ENCODE measurements at places on chromosomes 5 and 9.
A peak's percentile ranks its signal among the peaks of the same experiment; 100 is the strongest.

DNA sequence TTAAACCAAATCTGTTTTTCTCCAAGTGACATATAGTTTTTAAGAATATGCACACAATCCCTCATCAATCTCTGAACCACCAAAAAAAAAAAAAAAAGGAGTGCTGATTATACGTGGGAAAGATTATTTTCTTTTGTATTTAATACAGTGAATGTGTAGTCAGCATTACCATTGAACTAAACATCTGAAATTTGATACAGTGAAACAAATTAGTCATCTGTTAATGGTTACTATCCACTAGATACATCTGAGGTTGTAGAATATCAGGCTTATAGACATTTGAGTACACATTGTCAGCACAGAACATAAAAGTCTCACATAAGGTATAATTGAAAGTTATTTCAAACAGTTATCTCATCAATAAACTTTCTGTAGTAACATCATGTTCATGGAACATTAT is 87.0 kb downstream of the SLF1 start:
- DNase-seq = no peak

DNA sequence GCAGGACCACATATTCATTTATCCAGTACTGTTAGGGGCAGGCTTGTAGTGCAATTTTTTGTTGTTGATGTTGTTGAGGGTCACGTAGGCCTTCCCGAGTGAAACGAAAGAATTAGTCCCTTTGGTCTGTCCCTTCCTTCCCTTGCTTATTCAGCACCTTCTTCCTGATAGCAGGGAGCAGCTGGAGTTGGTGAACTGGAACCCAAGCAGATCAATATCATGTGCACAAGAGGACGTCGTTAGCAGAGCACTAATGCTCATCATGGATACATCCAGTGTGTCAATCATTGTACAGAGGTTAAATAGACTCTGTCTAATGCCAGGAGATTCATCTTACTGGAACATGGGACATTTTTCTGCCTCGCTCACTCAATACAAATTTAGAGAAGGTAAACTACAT is 33.0 kb upstream of the MAP1B start:
- DNase-seq = no peak

- no peak for DNase-seq
Measured at GRCh38 chr9:133585481-133586351, 23.5 kb downstream of the FAM163B start.

DNA sequence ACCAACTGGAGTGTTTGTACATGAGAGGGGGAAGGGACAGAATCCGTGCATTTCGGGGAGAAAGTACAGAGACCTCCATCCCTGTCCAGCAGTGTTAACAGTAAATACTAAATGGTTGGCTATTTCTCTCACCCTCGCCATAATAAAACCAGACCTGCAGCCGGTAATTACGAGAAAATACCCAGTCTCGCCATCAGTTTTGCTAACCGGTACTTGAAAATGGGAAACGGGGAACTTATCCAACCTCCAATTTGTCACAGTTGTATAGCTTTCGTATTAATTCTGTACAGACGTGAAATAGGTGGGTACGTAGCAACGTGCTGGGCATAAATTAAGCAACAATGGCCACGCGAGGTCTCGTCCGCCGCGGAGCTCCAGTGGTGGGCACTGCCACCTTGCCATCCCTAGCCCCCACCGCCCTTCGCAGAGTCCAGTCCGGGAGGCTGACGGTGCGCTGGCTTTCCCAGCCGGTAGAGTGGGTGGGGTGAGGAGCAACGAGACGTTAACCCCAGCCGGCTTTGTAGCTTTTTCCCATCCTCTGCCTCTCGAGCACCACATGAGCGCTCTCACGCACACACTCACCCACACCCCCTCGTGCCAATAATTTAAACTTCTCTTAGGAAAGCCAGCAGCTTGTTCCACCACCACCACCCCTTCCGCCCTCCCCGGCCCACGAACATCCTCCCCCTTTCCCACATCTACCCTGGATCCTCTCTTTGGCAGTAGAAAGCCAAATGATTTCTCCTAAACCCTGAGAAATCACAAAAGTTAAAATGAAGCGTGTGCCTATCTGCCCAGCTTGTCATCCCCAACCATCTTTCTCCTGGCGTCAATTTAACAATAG is 1.8 kb downstream of the ELAVL2 start:
- no peak for DNase-seq

DNA sequence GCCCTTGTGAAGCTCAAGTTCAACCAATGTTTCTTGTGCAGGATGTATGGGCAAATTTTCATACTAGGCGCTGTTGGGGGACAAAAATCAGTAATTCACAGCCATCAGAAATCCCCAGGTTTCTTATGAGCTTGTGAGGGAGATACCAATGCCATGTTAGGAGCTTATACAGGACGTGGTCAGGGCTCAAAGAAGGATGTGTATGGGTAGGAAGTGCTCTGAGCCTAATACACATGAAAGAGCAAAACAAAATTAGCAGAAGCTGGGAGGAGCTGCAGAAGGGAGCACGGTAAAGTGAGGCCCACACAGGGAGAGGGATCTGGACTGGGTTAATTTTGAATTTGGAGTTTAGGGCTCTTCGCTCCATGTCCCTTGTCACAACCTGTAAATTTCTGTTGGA is 114.6 kb upstream of the MAP3K1 start:
- DNase-seq = no peak

GRCh38 chr5:56330806-56331205 is 97.7 kb upstream of the ANKRD55 start:
- DNase-seq = no peak

- no peak for DNase-seq
Measured at GRCh38 chr5:582936-583635, 29.1 kb upstream of the CEP72 start.

DNA sequence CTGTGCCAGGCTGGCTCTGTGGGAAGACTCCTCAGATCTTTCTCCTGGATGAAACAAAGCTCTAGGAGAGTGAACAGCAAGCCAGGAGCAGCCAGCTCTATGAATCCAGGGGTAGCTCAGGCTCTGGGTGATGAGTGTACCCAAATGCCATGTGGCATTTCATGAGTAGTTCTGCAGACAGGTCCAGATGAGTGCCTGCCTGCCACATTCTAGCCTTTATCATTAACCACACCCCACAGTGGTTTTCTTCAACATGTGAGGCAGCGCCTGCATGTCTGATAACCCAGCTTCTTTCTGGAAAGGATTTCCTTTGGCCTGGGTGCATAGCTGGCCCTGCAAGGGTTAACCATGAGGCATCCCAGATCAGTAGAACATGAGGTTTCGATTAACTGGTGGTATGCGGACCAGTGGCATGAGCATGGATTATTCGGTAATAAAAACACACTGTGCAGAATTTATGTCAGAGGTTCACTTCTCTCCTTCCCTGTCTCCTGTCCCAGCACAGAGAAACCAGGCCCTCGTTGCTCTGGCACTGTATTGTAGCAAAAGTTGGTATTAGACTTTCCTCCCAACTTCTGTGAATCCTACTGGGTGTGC is 381.9 kb upstream of the ZNF462 start:
- no peak for DNase-seq

- no peak for DNase-seq
Measured at GRCh38 chr5:66779528-66779927, 183.3 kb downstream of the MAST4 start.

DNA sequence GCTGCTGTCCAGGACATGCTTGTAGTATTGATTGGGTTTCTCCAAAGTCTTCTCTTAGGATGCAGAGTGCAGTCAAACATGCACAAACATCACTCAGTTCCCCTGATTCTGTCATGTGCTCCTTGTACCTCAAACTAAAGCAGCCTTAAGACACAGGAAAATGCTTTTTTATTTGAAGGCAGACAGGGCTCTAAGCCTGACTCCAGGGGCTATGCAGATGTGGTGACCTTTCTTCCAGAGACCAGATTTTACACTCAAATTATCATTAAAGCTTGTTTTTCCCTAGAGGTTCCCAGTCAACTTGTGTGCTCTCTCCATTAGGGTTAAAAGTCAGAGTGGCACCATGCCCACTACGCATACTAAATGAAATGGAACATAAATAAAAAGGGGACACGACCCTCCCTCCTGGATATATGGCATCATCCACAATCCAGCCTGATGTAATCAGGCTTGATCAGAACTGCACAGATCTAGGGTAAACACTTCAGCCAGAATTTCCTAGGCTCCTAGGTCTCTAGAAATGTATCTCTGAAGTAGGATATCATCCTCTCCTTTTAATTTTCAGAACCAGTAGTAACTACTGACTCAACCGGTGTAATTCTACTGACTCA is 771.1 kb downstream of the NR2F1-AS1 start:
- DNase-seq = no peak

DNA sequence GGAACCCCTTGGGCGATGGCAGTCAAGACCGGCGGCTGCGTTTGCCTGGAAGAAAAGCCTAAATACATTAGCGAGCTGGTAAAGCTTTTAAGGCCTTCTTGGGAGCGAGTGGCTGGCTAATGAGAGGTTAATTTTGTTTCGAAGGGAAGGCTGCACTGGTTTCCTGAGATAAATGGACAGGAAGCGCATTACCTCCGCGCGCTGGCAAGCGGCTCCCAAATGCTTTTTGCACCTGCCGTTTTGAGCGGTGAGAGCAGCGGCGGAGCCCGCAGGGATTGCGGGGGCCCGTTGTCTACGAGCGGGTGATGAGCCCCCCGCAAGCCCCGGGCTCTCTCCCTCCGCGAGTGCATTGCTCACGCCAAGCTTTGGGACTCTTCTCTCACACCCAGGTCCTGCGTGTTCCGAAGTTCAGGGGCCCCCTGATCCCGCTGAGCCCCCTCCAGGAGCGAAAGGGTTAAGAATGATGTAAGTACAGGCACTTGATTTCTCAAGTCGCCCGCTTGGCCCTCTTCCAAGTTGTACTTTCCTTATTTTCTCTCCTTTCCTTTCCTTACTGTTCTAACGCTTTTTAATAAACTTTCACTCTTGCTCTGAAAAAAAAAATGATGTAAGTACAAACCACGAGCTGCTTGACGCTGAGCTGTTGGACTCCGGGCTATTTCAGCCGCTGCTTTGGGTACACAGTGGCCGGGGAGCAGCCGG is 3.1 kb upstream of the RGMB start:
- DNase-seq = no peak

- DNase-seq = peak; percentile 88
Measured at GRCh38 chr9:130845901-130846481, 10.9 kb downstream of the ABL1 start.

All from HS-27A (cell line).